A549 treated with ZK216348 at 1 μM for 4 hours (cell line): ENCODE measurements at places on chromosomes 11 and 22. TPM values are rescaled to one million over a fixed set of nuclear protein-coding genes. Genes with fewer than 3 reads are reported as not detected.

The MMP11 gene
- 0.18 to 0.66 TPM (median 0.32 TPM) in 5 replicates for total RNA-seq

The ALX4 gene
- 2.0 to 4.1 TPM (median 3.9 TPM) in 5 replicates for total RNA-seq

The DKK3 gene
- total RNA-seq, result 15.4 to 22.3 TPM (median 18.2 TPM) in 5 replicates

The GRM5 gene
- total RNA-seq, result not detected in 5 replicates

The OR8D4 gene
- total RNA-seq, result not detected in 5 replicates

The SMTNL1 gene
- total RNA-seq, result not detected in 5 replicates

The APOA4 gene
- not detected in 5 replicates for total RNA-seq

The ZDHHC8 gene
- total RNA-seq, result 14.8 to 39.3 TPM (median 32.8 TPM) in 5 replicates

The CLCF1 gene
- 31.1 to 50.6 TPM (median 43.0 TPM) in 5 replicates for total RNA-seq

The OR5A1 gene
- not detected in 5 replicates for total RNA-seq

The TMEM121B gene
- total RNA-seq, result 0.05 to 0.21 TPM (median 0.12 TPM) in 5 replicates

The FBLN1 gene
- 27.7 to 58.9 TPM (median 50.1 TPM) in 5 replicates for total RNA-seq

The RBMXL2 gene
- not detected in 5 replicates for total RNA-seq

The PIK3C2A gene
- 5.8 to 16.4 TPM (median 14.7 TPM) in 5 replicates for total RNA-seq

The APOA5 gene
- total RNA-seq, result not detected in 5 replicates

The CRYBA4 gene
- not detected in 5 replicates for total RNA-seq

The HEPN1 gene
- not detected in 5 replicates for total RNA-seq

The OR2AT4 gene
- total RNA-seq, result not detected in 5 replicates

The IRAG1 gene
- total RNA-seq, result 0.06 TPM in 1 of 5 replicates, not detected in the others

The NLRP10 gene
- total RNA-seq, result not detected in 5 replicates

The P2RY2 gene
- total RNA-seq, result 7.2 to 15.2 TPM (median 12.8 TPM) in 5 replicates

The KCNE3 gene
- total RNA-seq, result not detected in 5 replicates

The LDLRAD3 gene
- 21.6 to 30.2 TPM (median 27.3 TPM) in 5 replicates for total RNA-seq

The SCO2 gene
- total RNA-seq, result 1.1 to 7.5 TPM (median 6.2 TPM) in 5 replicates

The PLAAT2 gene
- total RNA-seq, result 0.28 to 0.77 TPM (median 0.64 TPM) in 5 replicates

The KRTAP5-10 gene
- total RNA-seq, result not detected in 5 replicates

The VSIG10L2 gene
- not detected in 5 replicates for total RNA-seq

The TBX10 gene
- not detected in 5 replicates for total RNA-seq

The HTATIP2 gene
- total RNA-seq, result 191 to 212 TPM (median 195 TPM) in 5 replicates

The SELENOM gene
- total RNA-seq, result 44.3 to 71.4 TPM (median 66.5 TPM) in 5 replicates

The PGR gene
- not detected in 5 replicates for total RNA-seq

The OR2D2 gene
- total RNA-seq, result not detected in 5 replicates

The SMIM35 gene
- total RNA-seq, result not detected in 5 replicates

The APLNR gene
- total RNA-seq, result not detected in 5 replicates

The SLC22A12 gene
- not detected in 5 replicates for total RNA-seq

The OR5AN1 gene
- not detected in 5 replicates for total RNA-seq

The DRG1 gene
- 54.5 to 109 TPM (median 59.4 TPM) in 5 replicates for total RNA-seq

The USP2 gene
- 0.42 to 1.1 TPM (median 0.70 TPM) in 5 replicates for total RNA-seq

The GAL3ST3 gene
- total RNA-seq, result not detected in 5 replicates

The CNIH2 gene
- total RNA-seq, result 0.88 to 2.7 TPM (median 1.7 TPM) in 5 replicates

The RTN4R gene
- total RNA-seq, result 5.4 to 14.5 TPM (median 13.8 TPM) in 5 replicates
